ENCODE measurements at places on chromosomes 2 and 18.

- no peak for DNase-seq
Measured at GRCh38 chr18:79928563-79928960, 22.9 kb downstream of the SLC66A2 start.

- peak; percentile 60 for DNase-seq
Measured at GRCh38 chr18:62524440-62525200, 1.8 kb downstream of the ZCCHC2 start.

GRCh38 chr2:224630659-224631550, 45.7 kb upstream of the CUL3 start:
- DNase-seq: no peak

DNA sequence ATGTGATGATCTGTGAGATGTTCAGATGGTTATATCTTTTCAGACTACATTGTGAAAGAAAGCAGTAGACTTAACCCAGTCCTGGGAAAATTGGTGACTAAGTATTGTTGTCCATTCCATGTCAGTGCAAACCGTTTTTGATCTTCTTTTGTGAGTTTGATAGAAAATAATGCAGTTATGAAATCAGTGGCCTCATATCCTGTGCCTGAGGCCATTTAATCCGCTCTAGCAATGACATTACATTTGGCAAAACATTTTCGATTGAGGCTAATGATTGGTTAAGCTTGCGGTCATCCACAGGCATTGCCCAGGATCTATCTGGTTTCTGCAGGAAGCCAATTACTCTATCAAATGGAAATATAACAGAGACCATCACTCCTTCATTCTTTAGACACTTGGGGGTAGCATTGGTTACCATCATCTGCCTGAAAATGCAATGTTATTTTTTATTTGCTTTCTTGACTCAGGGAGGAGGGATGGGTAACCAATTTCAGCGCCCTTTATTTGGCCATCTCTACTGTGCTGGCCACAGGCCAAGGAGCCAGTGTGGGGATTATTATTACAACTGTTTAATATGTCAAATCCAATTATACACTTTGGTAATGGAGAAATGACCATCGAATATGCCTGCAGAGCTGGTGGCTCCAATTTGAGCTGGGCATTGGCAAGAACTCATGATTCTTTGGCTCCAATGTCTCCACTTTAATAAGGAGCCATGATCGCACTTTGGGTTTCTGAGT, 33.6 kb downstream of the TRIB2 start:
- DNase-seq: no peak

GRCh38 chr18:8625461-8626092, 16.3 kb downstream of the RAB12 start:
- no peak for DNase-seq

DNA sequence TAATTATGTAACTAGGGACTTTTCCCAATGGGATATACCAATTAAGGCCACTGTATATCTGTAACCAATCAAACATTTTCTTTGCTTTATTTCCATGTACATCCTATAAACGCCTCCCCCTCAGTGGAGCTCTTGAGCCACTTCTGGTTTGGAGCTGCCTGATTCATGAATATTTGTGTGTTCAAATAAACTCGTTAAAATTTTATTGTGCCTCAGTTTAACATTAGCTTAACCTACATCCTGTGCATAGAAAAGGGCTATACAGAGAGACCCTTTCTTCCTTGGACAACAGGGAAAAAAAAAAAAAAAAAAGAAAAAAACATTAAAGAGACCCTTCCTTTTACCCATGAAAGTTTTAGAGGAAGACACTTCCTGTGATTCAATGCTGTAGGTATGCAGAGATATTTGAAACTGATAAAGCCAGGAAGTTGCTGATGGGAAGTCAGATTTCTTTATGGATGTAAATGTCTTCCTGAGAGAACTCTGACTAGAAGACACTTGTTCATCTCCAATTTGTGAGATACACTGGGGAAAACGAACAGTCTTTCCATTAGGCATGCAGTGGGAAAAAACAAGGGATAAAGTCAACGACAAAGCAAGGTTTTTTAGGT, 614.6 kb upstream of the SOX11 start:
- no peak for DNase-seq

GRCh38 chr2:39494784-39495251, 57.7 kb upstream of the MAP4K3 start:
- peak; percentile 22 for DNase-seq

DNA sequence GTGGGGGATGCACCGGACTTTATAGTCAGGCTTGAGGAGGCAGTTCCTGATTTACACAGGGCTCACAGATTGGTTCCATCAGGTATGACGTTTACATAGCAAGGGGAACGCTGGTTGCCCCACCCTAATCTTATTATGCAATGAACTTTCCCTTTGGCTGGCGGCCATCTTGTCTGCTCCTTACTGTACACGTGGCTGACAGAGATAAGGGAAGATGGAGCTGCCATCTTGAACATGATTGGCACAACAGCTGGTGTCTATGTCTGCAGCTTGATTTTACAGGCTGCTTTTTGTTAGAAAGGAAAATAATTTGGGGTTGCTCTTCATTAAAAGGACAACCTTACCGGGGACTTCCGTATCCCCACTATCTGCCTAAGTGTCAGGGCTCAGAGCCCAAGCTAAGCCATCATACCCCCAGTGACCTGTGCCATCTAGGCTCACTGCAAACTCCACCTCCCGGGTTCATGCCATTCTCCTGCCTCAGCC, 33.5 kb upstream of the ATG16L1 start:
- DNase-seq: no peak

DNA sequence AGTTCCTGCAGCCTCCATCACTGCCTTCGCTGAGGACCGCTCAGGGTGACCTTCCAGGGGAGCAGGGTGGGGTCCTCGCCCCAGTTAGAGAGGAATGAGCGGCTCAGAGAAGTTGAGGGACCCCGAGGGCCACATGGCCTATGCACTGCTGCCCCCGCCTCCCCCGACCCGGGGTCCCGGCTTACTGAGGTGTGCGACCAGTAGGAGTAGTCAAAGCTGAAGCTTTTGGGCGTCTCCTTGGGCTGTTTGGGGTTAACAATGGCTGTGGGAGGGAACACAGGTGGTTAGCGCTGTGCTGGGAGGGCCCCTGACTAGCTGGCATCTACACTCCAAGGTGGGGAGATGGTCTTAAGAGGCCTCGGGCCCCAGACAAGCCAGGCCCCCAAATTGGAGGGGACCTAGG, 31.0 kb downstream of the KIF1A start:
- peak; percentile 48 for DNase-seq

GRCh38 chr18:48949606-48950535, 894 bp downstream of the SMAD7 start:
- DNase-seq: no peak

- DNase-seq: no peak
Measured at GRCh38 chr2:212912445-212913103, 238.8 kb downstream of the IKZF2 start.

GRCh38 chr2:64488050-64488974, 34.4 kb downstream of the LGALSL start:
- DNase-seq: peak; percentile 84

- DNase-seq: no peak
Measured at GRCh38 chr2:120858361-120859106, 122.9 kb downstream of the GLI2 start.

DNA sequence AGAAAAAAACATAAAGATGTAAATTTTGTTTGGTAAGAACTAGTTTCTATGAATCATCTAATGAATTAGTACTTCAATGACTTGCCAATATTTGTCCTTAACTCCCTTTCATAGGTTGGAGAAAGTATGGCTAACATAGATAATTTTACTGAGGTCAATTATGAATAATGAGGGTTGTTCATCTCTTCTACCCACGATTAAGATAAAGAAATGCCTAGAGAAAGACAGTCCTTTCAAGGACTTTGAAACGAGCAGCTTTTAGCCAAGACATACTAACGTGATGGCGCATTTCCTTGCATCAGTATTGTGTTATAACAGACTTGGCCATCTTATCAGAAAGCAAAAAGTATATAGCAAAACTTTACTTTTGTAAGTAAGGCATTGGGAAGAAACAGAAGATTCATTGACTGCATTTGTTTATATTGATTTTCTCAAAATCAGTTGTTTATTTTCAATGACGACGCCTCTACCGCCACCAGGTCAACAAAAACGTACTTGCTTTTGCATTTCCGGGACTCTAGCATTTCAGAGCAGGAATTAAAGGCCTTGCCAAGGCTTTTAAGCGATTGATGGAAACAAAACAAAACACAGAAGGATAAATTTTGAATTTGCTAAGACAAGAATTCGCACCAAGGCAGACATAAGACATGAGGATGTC, 961 bp downstream of the RBM43 start:
- no peak for DNase-seq
